Kidney epithelial cell (primary cell): ENCODE measurements at places on chromosomes 11 and 22.

- DNase-seq = no peak
Measured at GRCh38 chr11:45212566-45213315, 66.3 kb downstream of the PRDM11 start.

DNA sequence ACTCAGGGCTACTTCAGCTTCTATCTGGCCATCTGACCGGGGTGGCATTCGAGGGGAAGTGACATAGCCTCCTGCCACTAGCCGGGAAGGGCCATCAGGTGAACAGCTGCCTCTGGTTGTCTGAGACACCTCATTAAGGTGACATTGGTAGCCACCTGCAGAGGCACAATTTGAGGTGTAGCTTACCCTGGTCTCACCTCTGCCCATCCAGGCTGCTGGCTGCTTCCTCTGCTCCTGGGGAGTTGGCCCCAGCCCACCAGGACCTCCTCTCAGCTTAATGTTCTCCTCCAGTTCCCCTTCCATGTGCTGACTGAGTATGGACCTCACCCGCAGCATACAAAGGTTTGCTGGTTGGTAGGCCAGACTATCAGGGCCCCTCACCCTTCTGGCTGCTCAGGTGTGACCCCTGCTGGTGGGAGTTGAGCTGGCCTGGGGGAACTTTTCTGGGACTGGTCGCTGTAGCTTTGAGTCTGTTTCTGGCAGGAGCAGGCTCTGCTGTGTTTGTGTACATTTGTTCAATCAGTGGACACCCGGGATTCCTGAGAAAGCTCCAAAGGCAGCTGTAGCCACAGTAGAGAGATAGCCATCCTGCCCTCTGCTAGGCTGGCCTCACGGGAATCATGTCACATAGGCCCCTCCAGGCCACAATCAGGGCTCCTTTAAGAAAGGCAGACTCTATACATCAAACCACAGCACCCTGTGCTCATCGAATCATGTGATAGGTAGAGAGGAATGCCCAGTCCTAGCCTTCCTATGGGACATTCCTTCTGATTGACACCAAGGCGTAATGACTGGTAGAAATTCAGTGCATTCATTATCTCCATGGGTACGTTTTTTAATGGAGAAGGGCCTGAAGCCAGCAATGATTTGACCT lies 295.1 kb upstream of the PLET1 start:
- DNase-seq = peak; percentile 12

DNA sequence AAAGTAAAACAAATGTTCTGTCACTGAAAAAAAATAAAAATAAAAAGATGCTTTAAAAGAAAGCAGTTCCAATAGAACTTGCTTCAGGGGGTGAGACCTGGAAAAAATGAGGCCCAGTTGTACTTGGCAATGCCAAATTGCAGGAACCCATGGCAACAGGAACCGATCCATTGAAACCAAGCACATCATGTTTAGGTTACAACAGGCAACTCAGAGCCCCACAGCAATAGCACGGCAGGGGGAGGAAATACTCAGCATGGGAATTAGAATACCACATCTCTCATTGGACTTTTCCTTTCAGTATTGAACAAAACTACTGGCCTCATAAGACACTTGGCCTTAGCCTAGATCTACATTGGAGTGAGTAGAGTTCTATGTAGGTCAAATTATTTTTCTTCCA lies 84.3 kb downstream of the MSANTD4 start:
- no peak for DNase-seq

DNA sequence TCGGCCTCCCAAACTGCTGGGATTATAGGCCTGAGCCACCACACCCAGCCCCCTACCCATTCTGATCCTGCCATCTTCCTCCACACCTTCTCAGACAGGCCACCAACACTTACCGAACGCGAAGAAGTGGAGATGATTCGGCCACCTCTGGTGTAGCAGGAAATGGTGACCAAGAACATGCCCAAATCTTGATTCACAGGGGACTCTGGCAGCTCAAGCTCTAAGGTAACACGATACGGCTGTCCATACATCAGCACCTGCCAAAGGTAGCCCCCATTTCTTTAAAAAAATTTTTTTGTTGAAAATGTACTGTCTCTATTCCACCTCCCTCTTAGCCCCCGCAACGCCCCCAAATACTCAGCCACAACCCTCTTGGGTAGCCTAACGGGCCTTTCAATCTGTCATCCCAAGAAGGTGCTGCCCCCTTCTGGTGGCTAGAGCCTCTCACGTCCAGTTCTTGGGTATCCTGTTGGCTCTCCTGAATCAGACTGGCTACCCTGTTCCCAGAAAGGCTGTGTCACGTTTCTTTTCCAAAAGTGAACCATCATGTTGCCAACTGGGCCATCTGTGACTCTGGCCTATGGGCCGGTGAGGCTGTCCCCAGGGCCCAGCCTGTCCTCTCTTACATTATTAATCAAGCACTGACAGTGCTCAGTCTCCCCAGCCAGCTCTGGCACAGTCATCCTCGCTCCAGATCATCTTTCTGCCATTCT lies 5.3 kb upstream of the LRRN4CL start:
- no peak for DNase-seq

GRCh38 chr11:17822401-17822781 lies 87.8 kb downstream of the KCNC1 start:
- no peak for DNase-seq
